ENCODE measurements at places on chromosomes 4 and X. TPM values are rescaled to one million over a fixed set of nuclear protein-coding genes. Genes with fewer than 3 reads are reported as not detected.

PAGE4 gene
- not detected for total RNA-seq

CUL4B gene
- 44.8 TPM for total RNA-seq

NAP1L2 gene
- total RNA-seq = 2.5 TPM

USP51 gene
- 1.8 TPM for total RNA-seq

ZXDA gene
- total RNA-seq = 4.2 TPM

TRO gene
- total RNA-seq = 0.54 TPM

All from activated CD4-positive, alpha-beta T cell treated with anti-CD3 and anti-CD28 coated beads, Interleukin-2, amount 10 ng/mL, durations not matched to agents 7 days and 5 days (primary cell).